ENCODE measurements at places on chromosomes 3 and 15.

DNA sequence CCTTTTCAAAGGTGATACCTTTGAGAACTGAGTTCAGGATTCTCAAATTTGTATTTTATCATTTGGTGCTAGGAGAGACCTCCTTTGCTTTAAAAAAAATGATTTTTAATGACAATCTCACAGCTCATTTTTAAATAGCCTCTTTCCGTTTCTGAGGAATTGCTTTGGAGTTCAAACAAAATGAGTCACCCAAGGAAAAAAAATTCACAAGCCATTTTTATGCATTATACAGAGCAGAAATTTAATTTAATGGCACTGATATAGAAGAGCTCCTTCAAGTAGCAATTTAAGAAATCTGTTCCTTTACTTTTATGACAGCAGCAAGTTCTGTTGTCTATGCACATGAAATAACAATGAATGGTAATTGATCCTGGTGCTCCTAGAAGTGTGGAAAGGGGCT is 337.9 kb upstream of the KCNMB2 start:
- DNase-seq: peak; percentile 33

GRCh38 chr3:138479438-138479863 is 45.0 kb downstream of the ESYT3 start:
- DNase-seq: no peak

DNA sequence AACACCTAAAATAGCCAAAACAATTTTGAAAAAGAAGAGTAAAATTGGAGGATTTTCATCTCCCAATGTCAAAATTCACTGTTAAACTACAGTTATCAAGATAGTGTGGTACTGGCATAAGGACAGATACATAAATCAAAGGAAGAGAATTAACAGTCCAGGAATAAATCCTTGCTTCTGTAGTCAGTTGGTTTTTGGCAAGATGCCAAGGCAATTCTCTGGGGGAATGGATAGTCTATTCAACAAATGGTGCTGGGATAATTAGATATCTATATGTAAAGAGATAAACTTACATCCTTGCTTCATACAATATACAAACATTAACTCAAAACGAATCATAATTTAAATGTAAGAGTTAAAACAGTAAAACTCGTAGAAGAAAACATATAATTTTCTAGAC is 57.9 kb upstream of the SELENOK start:
- no peak for DNase-seq

GRCh38 chr3:69320871-69321271 is 65.0 kb downstream of the FRMD4B start:
- DNase-seq: peak; percentile 26

DNA sequence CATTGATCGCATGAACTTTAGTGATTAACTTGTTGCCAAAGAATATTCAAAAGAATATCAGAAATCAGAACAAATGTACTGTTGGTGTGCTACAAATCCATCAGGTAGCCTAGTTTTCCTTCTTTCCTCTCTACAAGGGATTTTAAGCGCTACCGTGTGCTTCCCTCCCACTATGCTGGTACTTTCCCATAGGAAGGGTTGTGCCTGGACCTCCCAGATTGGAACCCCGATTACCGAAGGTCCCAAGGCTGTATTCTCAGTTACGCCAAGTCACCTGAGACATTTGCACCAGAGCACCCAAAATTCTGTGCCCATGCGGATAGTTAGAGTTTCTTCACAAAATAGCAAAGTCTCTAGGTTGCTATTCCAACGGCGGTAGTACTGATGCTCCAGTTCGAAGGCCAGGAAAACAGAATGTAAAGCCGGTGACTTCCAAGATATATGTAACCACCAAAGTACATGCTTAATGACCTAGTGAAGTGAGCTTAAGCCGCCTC is 23.4 kb upstream of the GATM start:
- no peak for DNase-seq

DNA sequence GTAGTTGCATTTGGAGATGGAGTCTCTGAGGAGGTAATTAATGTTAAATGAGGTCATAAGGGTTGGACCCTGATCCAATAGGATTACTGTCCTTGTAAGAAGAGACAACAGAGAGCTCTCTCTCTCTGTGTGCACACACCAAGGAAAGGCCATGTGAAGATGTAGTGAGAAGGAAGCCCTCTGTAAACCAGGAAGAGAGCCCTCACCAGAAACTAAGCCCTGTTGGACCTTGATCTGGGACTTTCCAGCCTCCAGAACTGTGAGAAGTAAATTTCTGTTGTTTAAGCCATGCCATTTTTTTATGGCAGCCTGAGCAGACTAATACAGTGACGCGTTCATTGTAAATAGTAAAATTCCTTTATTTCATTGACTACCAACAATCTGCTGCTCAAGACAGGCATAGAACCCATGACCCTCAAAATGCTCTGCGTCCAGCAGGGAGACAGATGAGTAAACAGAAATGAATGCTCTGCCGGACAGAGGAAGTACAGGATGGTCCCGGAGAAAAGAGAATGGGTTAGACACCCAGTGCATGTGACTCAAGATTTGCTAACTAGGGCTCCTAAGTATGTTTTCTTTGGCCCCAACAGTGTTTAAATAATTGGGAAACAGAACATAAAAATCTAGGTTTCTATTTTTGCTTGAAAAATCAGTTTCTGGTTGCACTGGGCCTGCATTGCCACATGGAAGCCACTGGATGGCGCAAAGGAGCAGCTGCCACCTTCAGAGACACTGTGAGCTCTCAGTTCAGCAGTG is 37.9 kb upstream of the TNFAIP8L3 start:
- DNase-seq: peak; percentile 81

DNA sequence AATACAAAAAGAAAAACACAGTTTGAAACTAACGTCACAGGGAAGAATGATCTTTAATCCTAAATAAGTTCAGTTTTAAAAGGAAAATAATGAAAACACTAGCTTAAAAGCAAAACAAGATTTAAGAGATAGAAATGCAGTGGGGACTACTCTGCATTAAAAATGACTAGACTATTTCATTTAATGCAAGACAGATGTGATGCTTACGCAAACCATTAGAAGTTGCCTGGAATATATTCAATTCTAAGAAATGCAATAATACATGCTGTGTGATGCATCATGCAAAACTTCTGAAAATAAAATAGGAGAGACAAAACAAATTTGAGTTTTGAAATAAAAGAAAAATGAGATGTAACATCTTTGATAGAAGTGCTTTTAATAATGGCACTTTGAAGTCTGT is 97.6 kb upstream of the STRIT1 start:
- no peak for DNase-seq
